ENCODE measurements at places on chromosomes 1 and 21.

GRCh38 chr1:98048751-98049325, 128.0 kb upstream of the DPYD start:
- no peak for DNase-seq

DNA sequence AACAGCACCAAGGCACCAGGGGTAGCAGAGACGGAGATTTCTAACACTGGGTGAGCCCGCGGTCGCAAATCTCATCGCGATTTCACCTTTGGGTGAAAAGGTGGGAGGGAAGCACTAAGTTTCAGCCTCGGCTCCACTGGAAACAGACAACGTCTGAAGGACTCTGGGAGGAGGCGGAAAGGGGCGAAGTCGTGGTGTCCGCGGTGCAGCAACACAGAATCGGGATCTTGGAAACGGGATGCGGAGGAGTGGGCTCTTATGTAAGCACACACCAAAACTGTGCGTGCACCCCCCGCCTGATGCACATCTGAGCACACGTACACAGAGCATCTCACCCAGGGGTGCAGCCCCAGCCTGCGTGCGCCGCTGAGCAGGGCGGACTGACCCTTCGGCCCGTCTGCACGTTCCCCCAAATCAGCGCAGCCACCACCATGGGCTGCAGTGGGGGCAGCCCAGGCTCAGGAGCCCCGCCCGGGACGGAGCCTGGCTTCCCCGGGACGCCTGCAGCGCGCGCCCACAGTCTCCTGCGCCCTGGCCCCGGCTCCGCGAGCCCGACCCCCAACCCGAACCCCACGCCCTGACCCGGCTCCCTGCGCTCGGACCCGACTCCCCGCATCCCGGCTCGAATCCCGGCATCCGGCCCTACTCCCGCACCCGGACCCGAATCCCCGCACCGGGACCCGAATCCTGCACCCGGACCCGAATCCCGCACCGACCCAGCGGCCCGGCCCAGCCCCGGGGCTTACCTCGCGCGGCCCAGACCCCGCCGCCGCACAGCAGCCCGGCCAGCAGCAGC, 670 bp downstream of the CLSTN1 start:
- no peak for DNase-seq

DNA sequence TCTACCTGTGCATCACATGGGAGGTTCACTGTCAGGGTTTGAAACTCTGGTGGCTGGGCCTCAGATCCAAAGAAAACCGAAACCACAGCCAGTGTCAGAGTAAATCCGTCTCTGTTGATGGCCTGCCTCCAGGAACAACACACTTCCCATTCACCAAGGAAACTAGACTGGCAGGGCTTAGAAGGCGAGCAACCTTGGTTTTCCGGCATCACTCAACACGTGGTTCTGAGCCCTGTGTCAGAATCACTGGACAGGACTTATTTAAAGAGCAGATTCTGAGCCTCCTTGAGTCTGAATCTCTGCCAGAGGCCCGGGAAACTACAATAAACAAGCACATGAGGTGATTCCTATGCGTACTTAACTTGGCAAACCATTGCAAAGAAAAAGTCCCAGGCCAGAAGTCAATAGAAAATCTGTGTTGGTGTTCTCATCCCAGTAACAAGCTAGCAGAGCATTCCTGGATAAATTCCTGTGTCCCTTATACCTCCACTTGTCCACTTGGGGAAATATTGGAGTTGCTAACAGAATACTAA, 70.0 kb downstream of the KCTD3 start:
- peak; percentile 79 for DNase-seq

DNA sequence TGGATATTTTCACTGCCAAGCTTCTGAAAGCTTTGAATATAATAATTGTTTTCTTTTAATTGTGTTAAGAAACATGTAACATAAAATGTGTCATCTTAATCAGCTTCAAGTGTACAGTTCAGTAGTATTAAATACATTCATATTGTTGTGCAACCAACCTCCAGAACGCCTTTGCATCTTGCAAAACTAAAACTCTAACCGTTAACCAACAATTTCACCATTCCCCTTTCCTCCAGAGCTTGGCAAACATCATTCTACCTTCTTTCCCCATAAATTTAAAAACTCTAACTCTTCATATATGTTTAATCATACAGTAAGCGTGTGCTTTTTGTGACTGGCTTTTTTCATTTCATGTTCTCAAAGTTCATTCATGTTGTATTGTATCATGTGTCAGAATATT, 2.1 kb downstream of the MNDA start:
- DNase-seq, result no peak

GRCh38 chr1:160519642-160520435, 3.2 kb downstream of the SLAMF6 start:
- no peak for DNase-seq

DNA sequence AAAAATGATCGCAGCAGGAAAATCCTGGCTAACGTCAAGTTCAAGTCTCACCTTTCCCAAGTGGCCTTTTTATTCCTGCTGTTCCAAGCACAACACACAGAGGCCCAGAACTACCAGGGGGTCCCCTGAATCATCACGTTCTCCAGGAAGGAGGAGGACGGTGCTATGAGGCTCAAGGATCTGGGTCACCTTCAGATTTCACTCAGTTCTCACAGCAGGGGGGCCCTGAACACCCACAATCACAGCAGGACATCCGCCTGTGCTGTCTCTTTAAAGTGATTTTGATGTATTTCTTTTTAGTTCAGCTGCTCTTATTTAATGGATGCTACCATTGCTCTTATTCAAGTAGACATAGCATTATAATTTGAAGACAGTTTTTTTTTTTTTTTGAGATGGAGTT, 173.4 kb downstream of the HUNK start:
- DNase-seq, result no peak

GRCh38 chr1:182917378-182917777, 35.6 kb downstream of the SHCBP1L start:
- DNase-seq, result no peak

- DNase-seq, result no peak
Observed at GRCh38 chr1:82858031-82858430, 1057.3 kb downstream of the ADGRL2 start.

DNA sequence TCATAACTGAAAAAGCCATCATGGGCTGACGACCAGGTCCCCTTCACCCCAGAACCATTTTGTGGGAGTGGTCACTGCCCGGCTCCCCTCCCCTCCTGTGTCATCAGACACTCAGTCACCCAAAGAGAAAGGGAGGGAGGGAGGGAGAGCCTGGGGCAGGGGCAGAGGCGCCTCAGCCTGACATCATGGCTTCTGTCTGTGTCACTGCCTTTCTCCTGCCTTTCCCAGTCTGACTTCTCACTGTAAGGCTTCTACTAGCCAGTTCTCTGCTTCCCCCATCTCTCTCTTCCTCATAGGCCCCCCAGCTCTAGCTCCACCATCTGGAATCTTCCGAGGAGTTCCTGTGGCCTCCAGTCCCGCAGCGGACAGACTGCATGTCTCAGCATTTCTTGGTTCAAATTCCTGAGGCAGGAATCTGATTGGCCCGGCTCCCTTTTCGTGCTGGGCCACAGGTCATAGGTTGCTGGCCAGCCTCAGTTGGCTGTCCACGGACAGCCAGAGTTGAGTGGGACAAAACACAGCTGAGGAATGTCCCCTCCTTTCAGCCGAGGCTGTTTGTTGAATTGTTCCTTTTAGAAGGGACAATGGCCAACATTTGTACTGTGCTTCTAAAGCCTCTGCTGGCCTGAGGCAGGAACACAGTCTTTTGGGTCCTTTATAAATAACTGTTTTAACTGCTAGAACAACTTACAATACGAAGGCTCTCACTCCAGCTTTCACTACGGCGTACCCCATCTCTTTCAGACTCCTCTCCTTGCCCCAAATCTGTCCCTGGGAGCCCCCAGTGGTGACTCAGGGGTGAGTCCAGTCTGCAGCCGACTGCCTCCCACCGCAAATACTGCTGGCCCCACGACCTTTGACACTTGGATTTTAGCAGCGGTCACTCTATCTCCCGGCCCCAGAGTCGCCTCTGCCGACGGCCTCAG, 18.7 kb upstream of the KANK4 start:
- DNase-seq, result no peak

DNA sequence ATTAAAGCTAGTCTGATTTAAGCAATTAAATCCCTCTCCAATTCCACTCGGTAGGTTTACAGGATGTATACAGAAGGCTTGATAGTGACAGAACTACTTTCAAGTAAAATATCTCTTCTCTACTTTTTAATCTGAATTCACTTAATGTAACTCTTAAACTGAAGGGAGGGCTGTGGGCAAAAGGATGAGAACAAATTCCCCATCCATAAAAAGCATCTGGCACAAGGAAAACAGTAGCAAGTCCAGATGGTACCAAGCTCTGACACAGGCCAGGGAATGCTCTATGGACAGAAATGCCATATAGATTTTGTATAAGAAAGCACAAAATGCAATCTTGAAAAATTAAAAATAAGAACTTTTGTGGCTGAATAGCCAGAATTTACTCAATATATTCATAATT, 53.1 kb upstream of the USH2A start:
- no peak for DNase-seq

- no peak for DNase-seq
Observed at GRCh38 chr1:38489844-38490270, 369.7 kb downstream of the RRAGC start.

DNA sequence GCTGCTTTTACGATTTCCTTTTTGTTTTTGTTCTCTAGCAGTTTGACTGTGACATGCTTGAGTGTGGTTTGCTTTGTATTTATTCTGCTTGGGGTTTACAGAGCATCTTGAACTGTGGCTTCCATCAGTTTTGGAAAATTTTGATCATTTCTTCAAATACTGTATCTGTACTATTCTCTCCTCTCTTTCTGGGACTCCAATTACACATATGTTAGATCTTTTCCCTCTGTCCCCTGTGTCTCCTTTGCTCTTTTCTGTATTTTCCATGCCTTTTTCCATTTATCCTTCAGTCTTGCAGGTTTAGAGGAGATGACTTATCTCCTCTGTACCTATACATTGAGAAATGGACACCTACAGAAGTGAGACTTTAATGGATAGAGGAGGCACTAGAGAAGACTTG, 31.7 kb downstream of the COQ8A start:
- DNase-seq, result no peak

- no peak for DNase-seq
Observed at GRCh38 chr1:224696891-224697765, 81.0 kb downstream of the CNIH3 start.

DNA sequence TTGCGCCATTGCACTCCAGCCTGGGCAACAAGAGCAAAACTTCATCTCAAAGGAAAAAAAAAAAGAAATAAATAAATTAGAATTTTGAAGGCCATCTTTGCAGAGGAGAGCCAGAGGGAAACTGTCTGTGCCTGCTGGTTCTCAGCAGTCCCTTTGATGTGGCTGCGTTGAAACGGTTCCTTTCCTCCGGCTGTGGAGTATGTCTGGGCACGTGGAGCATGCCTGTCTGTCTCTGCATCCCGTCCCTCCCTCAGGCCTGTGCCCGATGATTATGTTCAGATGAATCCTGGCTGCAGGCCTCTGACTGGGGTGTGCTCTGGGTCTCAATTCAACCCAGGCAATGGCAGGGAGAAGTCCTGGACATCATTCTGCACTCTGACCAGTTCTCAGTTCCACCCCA, 33.4 kb downstream of the KIAA1614 start:
- no peak for DNase-seq

DNA sequence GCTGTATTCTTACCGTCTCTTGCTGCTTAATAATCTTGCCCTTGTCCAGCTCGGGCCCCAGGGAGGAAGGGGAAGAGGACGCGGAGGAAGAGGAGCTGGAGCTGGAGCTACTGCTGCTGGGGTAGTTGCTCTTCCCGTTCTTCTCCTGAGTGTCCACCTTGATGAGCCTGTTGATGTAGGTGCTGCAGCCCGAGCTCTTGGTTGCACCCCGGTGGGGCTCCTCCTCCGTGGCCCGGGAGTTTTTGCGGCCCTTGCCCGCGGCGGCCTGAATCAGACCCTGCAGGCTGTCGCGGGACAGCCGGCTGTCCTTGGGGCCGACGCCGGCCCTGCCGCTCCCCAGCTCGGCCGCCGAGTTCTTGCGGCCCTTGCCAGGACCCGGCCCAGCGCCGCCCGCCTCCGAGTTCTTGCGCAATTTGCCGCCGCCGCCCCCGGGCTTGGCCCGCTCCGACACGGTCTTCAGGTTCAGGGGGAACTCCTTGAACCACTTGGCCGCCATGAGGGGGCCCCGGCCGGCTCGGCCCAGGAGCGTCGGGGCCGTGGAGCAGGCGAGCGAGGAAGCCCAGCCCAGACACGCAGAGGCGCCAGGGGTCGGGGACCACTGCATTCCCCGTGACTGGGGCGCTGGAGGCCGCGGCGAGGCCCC, 475 bp upstream of the TDRD10 start:
- peak; percentile 91 for DNase-seq

DNA sequence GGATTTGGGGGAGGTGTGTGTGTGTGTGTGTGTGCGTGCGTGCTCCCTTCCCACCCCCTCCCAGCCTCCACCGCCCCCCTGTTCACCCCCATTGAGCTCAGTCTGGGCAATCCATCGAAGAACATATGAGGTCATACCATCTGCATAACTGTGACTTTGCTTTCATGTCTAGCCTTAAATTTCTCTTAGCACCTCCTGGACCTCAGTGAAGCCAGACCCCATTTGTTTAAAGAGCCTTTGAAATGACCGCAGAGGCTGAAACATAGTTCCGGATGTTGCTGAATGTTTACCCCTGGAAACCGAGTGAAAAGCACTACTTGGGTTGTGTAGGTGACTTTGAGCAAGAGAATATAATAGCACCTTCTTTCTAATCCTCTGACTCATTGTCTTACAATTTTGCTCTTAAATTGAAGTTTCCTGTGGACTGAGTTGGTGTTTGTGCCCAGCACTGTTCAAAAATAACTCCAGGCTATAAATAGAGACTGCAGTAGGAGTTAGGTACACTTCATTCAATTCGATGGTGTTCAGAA, 75.4 kb downstream of the UBE4B start:
- no peak for DNase-seq

- DNase-seq, result no peak
Observed at GRCh38 chr1:53467391-53467790, 8.2 kb downstream of the DMRTB1 start.

Data from posterior vena cava (tissue), 2 donors.